Stimulated activated CD8-positive, alpha-beta memory T cell treated with anti-CD3 and anti-CD28 coated beads, Interleukin-4, amount 100 ng/mL, for 24 hours (primary cell): ENCODE measurements at places on chromosomes 1 and 21.

DNA sequence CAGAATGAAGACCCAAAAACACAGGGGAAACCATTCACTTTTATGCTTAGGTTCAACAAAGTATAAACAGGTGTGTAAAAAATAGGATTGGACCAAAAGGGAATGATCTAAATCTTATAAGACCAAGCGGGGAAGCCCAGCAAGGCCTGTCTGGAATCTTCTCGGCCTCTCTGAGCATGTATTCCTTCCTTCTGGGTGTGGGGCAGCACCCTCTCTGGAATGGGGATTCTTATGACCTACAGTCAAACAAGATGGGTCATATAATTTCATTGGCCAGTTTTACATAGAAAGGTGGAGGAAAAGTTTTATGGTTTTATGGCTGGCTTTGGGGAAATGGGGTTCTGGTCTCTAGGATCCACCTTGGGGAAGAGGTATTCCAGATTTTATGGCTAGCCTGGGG lies 11.2 kb downstream of the KCNK1 start:
- no peak for DNase-seq

DNA sequence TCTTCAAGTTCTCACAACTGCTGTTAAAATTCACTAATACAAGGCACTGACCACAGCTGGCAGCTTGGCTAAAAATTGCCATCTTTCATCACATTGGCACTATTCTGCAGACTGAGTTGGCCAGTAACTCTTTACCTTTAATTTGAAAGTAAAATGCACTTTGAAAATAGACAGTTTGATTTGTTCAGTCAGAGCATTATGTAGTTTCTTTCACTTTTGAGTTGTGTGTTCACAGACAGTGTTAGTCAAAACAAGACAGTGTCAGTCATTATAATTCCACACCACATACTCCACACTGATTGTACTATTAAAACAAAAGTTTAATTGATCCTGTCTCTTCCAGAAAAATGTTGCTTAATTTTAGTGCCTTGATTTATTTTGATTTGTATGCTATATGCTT lies 160.7 kb downstream of the SDCCAG8 start:
- no peak for DNase-seq

- DNase-seq: no peak
Observed at GRCh38 chr21:45380566-45380965, 24.4 kb upstream of the COL18A1 start.

DNA sequence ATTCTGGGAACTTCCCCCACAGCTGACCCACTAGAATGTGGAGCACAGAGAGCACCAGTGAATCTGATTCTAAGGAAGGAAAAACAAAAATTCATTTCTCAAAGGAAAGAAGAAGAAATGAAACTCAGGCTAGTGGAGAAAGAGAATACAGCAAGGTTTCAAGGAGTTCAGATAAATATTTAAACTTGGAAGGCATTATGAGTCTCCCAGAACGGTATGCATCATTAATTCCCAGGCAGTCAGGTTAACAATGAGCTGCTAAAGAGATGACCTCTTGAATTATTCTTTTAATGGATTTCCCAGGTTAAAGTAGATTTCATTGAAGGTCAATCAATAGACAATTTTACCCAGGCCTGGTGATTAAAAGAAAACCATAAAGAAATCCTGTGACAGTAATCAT lies 103.6 kb upstream of the KAZN start:
- DNase-seq: no peak

DNA sequence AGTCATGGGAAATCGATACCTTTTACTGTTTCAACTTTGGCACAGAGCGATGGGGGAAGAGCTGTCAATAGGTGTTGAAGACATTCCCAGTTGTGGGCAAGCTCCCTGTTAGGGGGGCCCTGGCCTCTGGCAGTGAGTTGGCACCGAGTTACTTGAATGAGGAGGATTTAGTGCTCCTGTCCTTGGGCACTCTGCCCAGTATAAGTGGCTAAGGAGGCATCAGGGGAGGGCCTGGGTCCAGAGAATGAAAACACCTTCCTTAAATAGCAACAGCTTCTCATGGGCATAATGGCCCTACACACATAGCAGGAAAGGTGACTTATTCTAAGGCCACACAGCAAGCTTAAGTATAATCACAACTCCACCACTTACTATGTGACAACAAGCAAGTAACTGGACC lies 664.4 kb downstream of the PTPRU start:
- no peak for DNase-seq

DNA sequence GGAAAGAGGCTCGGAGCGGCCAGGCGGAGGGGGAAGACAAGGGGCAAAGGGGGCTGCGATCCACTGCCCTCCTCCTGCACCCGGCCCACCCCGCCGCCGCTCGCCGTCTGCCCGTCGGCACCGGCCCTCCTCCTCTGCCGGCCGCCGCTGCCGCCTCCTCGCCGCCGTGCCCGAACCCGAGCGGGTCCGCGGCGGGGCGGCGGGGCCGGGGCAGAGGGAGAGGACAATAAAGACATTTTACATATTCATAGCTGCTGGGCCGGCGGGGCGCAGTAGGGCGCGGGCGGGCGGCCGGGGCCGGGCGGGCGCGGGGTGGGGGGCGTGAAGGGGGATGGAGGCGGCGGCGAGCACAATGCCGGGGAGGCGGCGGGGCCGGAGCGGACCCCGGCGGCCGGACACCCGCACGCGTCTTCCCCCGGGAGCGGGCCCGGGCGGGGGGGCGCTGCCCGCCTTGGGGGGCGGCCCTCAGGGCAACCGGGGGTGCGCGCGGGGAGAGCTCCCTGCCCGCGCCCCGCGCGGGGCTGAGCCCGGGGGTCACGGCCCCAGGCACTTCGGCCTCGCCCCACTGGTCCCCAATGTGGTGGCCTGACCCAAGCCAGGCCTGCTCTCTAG lies 546 bp downstream of the POU2F1 start:
- DNase-seq: peak; percentile 4

- no peak for DNase-seq
Observed at GRCh38 chr1:93770640-93771039, 89.0 kb upstream of the BCAR3 start.
